ENCODE measurements at places on chromosomes 5 and 9.

- no peak for DNase-seq
These were observed 138.3 kb downstream of the BASP1 start for GRCh38 chr5:17355586-17356346.

GRCh38 chr5:2817031-2817603, 65.6 kb upstream of the IRX2 start:
- DNase-seq, result peak; percentile 44

DNA sequence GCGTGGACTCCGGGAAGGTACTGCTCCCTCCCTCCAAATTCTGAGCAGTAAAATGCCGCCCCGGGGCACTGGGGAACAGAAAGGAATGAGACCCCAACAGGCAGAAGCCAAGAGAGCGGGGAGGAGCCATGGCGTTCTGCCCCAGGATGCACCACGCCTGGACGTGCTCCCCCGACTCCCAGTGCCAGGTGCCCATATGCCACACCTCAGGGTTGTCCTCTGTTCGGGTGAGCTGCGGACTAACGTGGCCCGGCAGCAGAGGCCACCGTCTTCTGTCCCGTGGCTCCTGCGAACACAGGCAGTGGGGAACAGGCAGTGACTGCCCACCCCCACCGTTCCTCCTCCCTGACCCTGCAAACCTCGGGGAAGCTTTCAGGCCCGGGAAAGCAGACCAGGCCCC, 4.8 kb downstream of the SURF6 start:
- DNase-seq, result no peak

- DNase-seq, result no peak
These were observed 505.7 kb downstream of the RAB3C start for GRCh38 chr5:59088546-59088945.

DNA sequence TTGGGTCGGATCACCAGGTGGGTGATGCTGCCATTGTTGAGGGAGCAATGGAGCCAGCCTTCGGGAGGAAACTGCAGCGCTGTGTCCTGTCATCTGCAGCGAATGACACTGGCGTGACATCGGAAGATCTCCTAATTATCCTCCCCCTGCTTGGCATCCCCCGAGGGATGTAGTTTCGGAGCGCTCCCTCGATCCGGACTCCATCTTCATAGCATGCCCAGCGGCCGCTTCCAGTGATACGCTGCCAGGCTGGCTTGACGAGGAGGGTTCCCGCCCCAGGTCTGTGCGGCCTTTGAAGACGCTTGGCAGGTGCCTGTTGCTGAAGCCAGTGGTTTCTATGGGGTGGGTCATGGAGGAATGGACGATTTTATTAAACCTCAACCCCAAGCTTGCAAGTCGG, 194.9 kb downstream of the MAN2A1 start:
- DNase-seq, result no peak

GRCh38 chr9:84781458-84781857, 111.9 kb downstream of the NTRK2 start:
- no peak for DNase-seq

GRCh38 chr5:33721491-33722200, 170.1 kb downstream of the ADAMTS12 start:
- DNase-seq, result no peak

- DNase-seq, result no peak
These were observed 11.4 kb upstream of the RGS3 start for GRCh38 chr9:113452113-113452605.

GRCh38 chr5:108884736-108885135, 137.0 kb downstream of the FER start:
- no peak for DNase-seq

DNA sequence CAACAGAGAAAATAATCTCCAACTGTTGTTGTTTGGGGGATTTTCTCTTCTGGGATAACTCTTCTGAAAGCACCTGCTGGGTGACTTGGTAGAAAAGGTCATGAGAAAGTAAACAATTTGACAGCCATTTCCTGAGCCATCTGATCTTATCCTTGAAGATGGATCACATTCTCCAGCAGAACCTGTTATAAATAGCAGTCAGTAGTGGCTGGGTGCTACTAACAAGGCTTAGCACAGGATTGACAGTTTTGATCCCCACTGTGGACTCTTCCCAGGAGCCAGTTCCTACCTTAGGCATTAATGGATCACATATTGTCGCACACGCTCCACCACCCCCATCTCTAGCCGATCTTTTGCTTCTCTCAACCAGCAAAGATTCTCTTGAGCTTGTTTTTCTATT, 220.2 kb downstream of the PLK2 start:
- DNase-seq, result no peak

GRCh38 chr5:32713361-32713769, 2.2 kb downstream of the NPR3 start:
- DNase-seq, result no peak

DNA sequence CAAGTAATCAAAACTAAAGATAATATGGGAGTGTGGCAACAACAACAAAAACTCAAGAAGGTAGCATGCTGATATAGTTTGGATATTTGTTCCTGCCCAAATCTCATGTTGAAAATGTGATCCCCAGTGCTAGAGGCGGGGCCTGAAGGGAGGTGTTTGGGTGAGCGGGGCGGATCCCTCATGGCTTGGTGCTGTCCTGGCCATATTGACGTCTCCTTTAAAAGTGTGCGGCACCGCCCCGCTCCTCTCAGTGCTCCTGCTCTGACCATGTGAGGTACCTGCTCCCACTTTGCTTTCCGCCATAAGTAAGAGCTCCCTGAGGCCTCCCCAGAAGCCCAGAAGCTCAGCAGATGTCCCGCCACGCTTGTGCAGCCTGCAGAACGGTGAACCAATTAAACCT, 25.6 kb downstream of the MED27 start:
- DNase-seq, result no peak

Measured in NCI-H1092 treated with DMSO at 0.1 percent for 48 hours (cell line).